ENCODE measurements at places on chromosomes 5 and 9. TPM values are rescaled to one million over a fixed set of nuclear protein-coding genes. Genes with fewer than 3 reads are reported as not detected.

IL11RA gene
- 38.4 TPM for polyA plus RNA-seq

SPATA31D4 gene
- polyA plus RNA-seq, result not detected

SLC4A9 gene
- polyA plus RNA-seq, result not detected

DNA sequence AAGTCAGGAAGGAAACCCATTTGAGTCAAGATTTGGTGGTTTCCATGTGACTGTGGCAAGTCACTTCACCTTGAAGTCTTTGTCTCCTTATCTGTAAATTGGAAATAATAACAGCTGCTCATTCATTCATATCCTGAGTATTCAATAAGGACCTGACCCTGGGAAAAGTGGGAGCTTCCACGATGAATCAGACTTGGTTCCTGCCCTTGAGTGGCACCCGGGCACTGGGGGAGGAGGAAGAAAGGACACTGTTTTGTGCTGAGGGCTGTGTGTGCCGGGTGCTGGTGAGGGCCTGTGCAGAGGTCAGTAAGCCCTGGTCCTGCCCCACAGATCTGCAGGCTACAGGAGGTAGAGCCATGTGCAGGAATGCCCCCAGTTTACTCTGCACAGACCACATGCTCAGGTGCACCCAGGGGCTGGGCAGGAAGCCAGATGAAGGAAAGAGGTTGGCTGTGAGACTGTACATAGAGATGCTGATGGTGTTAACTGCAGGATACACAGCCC lies 6.8 kb downstream of the NDST1 start:
- no peak for DNase-seq

GRCh38 chr9:124392254-124392870 lies 22.9 kb downstream of the PSMB7 start:
- DNase-seq, result no peak

DNA sequence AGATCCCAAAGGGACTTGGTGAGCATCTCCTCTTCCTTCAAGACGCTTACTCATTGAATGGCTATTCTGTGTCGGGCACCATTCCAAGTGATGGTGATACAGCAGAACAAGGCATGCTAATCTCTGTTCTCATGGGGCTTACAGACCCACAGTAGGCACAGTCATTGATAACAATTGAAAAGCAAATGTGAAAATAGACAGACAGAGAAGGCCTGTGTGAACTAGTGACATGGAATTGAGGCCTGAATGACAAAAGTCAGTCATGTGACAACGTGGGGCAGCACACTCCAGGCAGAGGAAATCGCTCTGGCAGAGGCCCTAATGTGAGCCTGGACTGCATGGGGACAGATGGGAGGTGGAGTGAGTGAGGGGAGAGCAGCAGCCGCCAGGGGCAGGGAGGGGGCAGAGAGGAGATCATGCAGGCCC lies 70.7 kb upstream of the CPLX2 start:
- DNase-seq, result no peak

DNA sequence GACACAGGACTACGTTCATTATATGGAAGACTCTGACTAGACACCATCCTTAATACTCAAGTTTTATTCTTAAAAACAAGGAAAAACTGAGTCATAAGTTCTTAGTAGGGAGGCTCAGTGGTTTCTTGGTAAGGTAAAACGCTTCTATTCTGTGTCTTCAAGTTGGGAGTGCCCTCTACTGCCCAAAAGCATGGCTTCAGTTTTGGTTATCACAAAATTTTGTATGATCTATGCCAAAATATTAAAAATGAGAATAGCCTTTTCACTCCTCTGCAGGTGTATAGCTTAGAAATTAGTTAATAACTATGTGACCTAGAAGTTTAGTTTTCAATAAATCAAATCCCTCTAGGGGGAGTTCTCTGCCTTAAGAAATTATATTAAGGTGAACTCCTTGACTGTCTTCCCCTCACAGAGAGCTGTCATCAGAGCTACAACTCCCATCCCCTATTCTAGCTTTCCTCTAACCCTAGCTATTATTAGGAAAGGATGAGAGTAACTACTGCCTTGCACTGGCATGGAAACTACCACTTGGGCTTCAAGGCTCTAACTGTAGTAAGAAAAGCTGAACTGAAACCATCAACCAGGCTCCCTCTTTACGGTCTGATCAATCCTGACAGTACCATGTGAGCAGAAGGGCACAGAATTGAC lies 189.7 kb downstream of the GNAQ start:
- DNase-seq, result no peak

- DNase-seq, result peak; percentile 24
Measured at GRCh38 chr5:58891086-58891970, 308.5 kb downstream of the RAB3C start.

DNA sequence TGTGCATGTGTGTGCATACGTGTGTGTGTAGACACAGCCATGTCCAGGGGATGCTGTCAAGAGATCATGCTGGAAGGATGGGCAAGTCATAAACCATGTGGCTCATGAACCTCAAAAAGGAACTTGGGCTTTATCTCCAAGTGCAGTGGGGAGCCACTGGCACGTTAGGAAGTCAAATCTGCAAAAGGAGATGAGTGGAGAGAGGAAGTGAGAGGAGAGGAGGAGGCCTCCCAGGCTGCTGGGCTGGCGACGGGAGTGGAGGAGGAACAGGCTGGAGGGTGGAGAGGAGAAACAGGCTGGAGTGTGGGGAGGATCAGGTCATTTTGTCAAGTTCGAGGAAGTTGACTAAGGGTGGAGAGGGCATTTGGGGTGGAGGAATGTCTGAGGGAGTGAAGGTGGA lies 29.2 kb upstream of the TIFAB start:
- DNase-seq, result no peak

- peak; percentile 28 for DNase-seq
Measured at GRCh38 chr9:88303721-88304451, 84.4 kb upstream of the SPIN1 start.

Data from BJ (cell line).